ENCODE measurements at places on chromosomes 3 and 15. TPM values are rescaled to one million over a fixed set of nuclear protein-coding genes. Genes with fewer than 3 reads are reported as not detected.

The MEIS2 gene
- total RNA-seq = 76.9 TPM

The GPR27 gene
- total RNA-seq = 1.2 TPM

The FSIP1 gene
- total RNA-seq = 0.98 TPM

The VIPR1 gene
- total RNA-seq = 9.3 TPM

The GUCA1C gene
- not detected for total RNA-seq

The ROPN1 gene
- not detected for total RNA-seq

The ECE2 gene
- 1.7 TPM for total RNA-seq

GRCh38 chr15:39628144-39628508 is 47.2 kb downstream of the THBS1 start:
- no peak overlapping the region for H3K4me3 ChIP-seq
- no peak overlapping the region for H3K27ac ChIP-seq
- H3K4me1 ChIP-seq = peaks cover 35% of the 10 kb centered on the region

GRCh38 chr3:70065696-70066253 is 66.2 kb downstream of the SAMMSON start:
- DNase-seq = no peak
- H3K4me1 ChIP-seq = no peaks in the 10 kb centered on the region
- no peak overlapping the region for H3K4me3 ChIP-seq
- H3K27me3 ChIP-seq = no peaks in the 10 kb centered on the region

GRCh38 chr15:51828621-51829375 is 655 bp upstream of the TMOD3 start:
- no peaks in the 10 kb centered on the region for H3K36me3 ChIP-seq
- peak overlapping the region; percentile 96 for H3K4me3 ChIP-seq
- no peak for DNase-seq
- no peaks in the 10 kb centered on the region for H3K27me3 ChIP-seq
- H3K27ac ChIP-seq = peak overlapping the region; percentile 97
- peaks cover 32% of the 10 kb centered on the region for H3K4me1 ChIP-seq

DNA sequence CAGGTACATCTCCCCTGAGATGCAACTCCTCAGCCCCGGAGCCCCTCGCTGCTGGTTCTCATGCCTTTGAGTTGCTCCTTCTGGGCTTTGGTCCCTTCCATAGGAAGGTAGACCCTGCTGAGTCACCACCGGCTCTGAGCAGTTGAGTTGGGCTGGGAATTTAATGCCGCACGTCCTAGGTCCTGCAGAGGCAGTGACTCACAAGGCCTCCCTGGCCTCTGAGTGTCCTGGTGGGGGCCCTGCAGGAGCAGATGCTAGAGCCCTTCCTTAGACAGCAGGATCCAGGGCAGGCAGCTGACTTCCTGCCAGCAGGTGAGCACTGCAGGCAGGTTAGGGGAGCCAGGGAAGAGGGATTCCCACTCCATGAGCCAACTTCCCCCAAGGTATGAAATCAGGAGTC is 5.5 kb upstream of the NTRK3 start:
- no peak overlapping the region for H3K27ac ChIP-seq
- no peaks in the 10 kb centered on the region for H3K36me3 ChIP-seq
- DNase-seq = no peak
- H3K4me1 ChIP-seq = peaks cover 10% of the 10 kb centered on the region
- H3K4me3 ChIP-seq = no peak overlapping the region
- H3K27me3 ChIP-seq = peaks cover 2% of the 10 kb centered on the region

GRCh38 chr3:125054449-125055329 is 1.1 kb downstream of the HEG1 start:
- DNase-seq = no peak
- H3K4me1 ChIP-seq = peaks cover 61% of the 10 kb centered on the region
- H3K36me3 ChIP-seq = no peaks in the 10 kb centered on the region
- H3K27ac ChIP-seq = peak overlapping the region; percentile 95

- no peak overlapping the region for H3K4me3 ChIP-seq
- DNase-seq = no peak
- peak overlapping the region; percentile 71 for H3K27ac ChIP-seq
- H3K36me3 ChIP-seq = no peaks in the 10 kb centered on the region
Measured at GRCh38 chr15:60752973-60753720, 274.2 kb upstream of the ICE2 start.

- no peak overlapping the region for H3K27ac ChIP-seq
- no peaks in the 10 kb centered on the region for H3K4me1 ChIP-seq
- H3K27me3 ChIP-seq = no peaks in the 10 kb centered on the region
- no peaks in the 10 kb centered on the region for H3K36me3 ChIP-seq
Measured at GRCh38 chr3:57933602-57934001, 74.6 kb upstream of the FLNB start.

DNA sequence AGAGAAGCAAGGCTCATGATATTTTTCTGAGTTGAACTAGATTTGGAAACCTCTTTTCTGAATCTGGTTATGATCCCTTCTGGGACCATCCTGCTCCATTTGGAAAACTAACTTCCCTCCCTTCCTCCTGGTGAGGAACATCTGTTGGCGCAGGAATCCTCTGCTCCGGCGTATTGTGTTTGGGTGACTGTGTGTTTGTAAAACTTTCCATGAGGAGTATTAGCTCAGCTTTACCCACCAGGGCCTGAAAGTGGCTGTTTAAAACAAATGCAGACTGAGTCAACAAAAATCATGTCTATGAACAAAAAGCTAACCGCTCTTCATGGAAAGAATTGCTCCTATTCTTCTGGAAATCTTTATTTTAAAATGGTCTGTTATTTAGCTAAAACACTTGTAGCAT is 17.7 kb downstream of the STARD9 start:
- H3K4me3 ChIP-seq = no peak overlapping the region
- H3K36me3 ChIP-seq = no peaks in the 10 kb centered on the region
- H3K27ac ChIP-seq = peak overlapping the region; percentile 79

GRCh38 chr15:74438721-74439316 is 5.1 kb upstream of the SEMA7A start:
- H3K27ac ChIP-seq = no peak overlapping the region
- no peaks in the 10 kb centered on the region for H3K27me3 ChIP-seq
- H3K36me3 ChIP-seq = no peaks in the 10 kb centered on the region
- H3K4me1 ChIP-seq = no peaks in the 10 kb centered on the region
- H3K4me3 ChIP-seq = no peak overlapping the region

GRCh38 chr3:21919383-21919782 is 168.4 kb upstream of the ZNF385D start:
- H3K36me3 ChIP-seq = no peaks in the 10 kb centered on the region
- no peak overlapping the region for H3K27ac ChIP-seq
- H3K4me3 ChIP-seq = no peak overlapping the region
- H3K27me3 ChIP-seq = no peaks in the 10 kb centered on the region
- H3K4me1 ChIP-seq = no peaks in the 10 kb centered on the region

DNA sequence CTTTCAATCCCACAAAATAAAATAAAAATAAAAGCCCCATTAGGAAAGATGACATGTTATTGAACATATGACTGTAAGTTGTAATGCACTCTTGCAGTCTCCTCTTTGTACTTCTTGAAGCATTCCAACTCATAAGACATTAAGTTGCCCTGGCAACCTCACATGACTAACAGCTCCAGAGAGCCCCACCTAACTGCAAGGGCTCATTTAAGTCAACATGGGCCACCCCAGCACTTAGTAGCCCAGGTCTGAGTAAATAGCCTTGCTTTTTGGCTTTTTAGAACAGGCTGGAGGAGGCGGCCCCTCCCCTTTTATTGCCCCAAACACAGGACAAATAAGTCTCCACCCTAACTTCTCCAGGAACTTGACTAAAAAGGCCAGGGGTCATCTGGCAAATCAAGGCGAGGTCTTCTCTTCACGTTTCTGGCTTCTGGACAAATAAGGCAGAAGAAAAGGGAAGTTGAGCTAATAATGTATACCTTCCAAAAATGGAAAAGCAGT is 135.1 kb downstream of the TMCO5A start:
- peak overlapping the region; percentile 70 for H3K27ac ChIP-seq
- H3K4me3 ChIP-seq = peak overlapping the region; percentile 24
- no peaks in the 10 kb centered on the region for H3K36me3 ChIP-seq
- H3K4me1 ChIP-seq = peaks cover 57% of the 10 kb centered on the region
- no peak for DNase-seq
- H3K27me3 ChIP-seq = no peaks in the 10 kb centered on the region

DNA sequence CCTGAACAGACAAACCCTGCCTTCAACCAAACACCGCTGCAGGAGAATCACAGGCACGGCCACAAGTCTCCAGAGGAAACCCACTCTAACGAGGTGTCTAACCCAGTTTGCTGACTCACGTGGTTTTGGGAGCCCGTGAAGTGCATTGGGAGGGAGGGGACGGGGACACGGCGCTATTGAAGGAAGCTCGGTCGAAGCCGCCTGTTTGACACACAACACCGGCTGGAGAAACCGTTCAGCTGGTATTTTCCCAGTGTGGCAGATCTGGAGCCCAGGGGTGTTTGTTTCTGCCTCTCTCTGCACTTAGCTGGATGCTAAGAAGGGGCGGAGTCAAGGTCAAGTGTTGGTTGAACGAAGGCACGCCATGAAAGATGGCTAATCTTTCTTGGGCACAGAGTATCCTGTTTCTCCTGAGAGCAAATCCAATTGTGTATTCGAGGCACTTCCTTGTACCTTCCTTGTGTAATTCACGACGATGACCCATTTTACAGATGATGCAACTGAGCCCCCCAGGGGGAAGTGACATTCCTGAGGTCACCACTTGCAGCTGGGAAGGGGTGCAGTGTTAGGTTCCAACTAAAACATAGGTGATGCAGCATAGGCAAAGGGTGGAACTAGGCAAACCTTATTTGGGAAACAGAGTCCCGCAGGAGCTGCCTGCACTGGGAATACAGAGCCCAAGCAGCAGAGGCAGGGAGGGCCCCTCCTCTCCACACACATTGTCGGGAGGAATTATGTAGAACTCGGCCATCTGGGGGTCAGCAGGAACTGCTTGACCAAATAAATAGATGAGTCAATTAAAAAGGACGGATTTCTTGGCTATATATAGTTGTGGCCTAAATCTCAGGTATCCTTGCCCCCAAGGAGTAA is 22.5 kb downstream of the SLC6A6 start:
- no peaks in the 10 kb centered on the region for H3K36me3 ChIP-seq
- no peaks in the 10 kb centered on the region for H3K27me3 ChIP-seq

DNA sequence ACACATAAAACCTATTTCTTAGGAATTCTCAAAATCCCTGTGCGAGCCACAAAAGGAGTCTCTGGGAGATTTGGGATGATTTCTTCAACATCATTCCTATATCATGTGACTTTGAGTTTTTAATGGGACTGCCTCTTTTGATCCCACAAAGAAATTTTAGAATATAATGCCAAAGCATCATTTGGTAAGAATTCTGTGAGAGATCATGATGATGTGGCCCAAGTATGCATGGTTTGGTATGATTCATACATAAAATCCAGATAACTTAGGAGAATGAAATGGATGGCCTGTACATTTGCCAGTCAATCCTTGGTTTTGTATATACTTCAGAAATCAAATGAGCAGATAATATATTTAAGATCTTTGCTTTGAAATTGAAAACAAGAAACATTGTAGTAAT is 61.3 kb downstream of the UBE2E2 start:
- no peaks in the 10 kb centered on the region for H3K36me3 ChIP-seq
- no peak overlapping the region for H3K27ac ChIP-seq
- no peak overlapping the region for H3K4me3 ChIP-seq

- H3K36me3 ChIP-seq = no peaks in the 10 kb centered on the region
- no peak overlapping the region for H3K27ac ChIP-seq
- no peak overlapping the region for H3K4me3 ChIP-seq
- H3K4me1 ChIP-seq = no peaks in the 10 kb centered on the region
- no peak for DNase-seq
Measured at GRCh38 chr3:111164621-111165020, 93.0 kb downstream of the NECTIN3 start.

- H3K27ac ChIP-seq = no peak overlapping the region
- H3K27me3 ChIP-seq = no peaks in the 10 kb centered on the region
- DNase-seq = no peak
- no peaks in the 10 kb centered on the region for H3K4me1 ChIP-seq
Measured at GRCh38 chr3:22935040-22935439, 268.1 kb upstream of the UBE2E2 start.

DNA sequence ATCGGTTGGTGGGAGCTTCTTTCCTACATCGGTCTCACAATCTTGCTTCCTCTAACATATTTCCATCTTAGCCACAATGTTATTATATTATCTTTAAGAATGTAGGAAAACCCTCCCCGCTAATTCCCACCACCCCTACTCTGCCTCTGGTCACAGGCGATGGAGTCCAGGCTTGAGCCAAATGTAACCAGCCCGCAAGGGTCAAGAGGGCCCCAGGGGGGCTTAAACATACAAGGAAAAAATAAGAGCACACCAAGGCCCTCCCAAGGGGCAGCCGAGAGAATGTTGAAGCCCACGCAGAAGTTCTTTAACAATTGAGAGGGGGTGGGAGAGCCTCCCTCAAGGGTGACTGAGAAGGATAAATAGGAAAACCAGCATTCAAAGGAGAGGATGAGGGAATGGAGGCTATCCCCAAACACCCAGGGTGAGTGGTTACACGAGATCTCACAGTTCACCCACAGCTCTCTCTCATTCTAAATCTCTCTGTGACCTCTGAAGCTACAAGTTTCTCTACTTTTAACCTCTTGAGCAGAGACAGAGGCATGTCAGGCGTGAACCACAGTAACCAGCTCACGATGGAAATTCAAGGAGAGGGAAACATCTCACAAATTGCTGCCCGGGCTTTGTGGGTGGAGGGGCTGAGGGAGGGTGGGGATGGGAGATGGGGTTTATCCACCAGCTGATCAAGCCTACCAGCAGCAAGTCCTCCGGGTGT is 31.4 kb upstream of the UACA start:
- H3K27me3 ChIP-seq = no peaks in the 10 kb centered on the region
- no peak overlapping the region for H3K4me3 ChIP-seq
- no peaks in the 10 kb centered on the region for H3K36me3 ChIP-seq
- peaks cover 30% of the 10 kb centered on the region for H3K4me1 ChIP-seq
- no peak for DNase-seq
- H3K27ac ChIP-seq = peak overlapping the region; percentile 86

- no peaks in the 10 kb centered on the region for H3K27me3 ChIP-seq
- H3K4me3 ChIP-seq = no peak overlapping the region
- peak overlapping the region; percentile 89 for H3K27ac ChIP-seq
- no peak for DNase-seq
- H3K36me3 ChIP-seq = no peaks in the 10 kb centered on the region
Measured at GRCh38 chr3:187295316-187296034, 3.9 kb upstream of the MASP1 start.

- no peak overlapping the region for H3K27ac ChIP-seq
- DNase-seq = no peak
- H3K27me3 ChIP-seq = no peaks in the 10 kb centered on the region
- no peaks in the 10 kb centered on the region for H3K4me1 ChIP-seq
- H3K4me3 ChIP-seq = no peak overlapping the region
Measured at GRCh38 chr3:10294030-10294586, 1.4 kb upstream of the GHRL start.

- DNase-seq = no peak
- no peaks in the 10 kb centered on the region for H3K36me3 ChIP-seq
- H3K27me3 ChIP-seq = no peaks in the 10 kb centered on the region
Measured at GRCh38 chr3:30659270-30660130, 53.1 kb downstream of the TGFBR2 start.

GRCh38 chr3:118151164-118151563 is 883.5 kb downstream of the IGSF11 start:
- H3K36me3 ChIP-seq = no peaks in the 10 kb centered on the region
- no peak overlapping the region for H3K4me3 ChIP-seq
- H3K27me3 ChIP-seq = no peaks in the 10 kb centered on the region
- no peak for DNase-seq
- H3K4me1 ChIP-seq = no peaks in the 10 kb centered on the region

DNA sequence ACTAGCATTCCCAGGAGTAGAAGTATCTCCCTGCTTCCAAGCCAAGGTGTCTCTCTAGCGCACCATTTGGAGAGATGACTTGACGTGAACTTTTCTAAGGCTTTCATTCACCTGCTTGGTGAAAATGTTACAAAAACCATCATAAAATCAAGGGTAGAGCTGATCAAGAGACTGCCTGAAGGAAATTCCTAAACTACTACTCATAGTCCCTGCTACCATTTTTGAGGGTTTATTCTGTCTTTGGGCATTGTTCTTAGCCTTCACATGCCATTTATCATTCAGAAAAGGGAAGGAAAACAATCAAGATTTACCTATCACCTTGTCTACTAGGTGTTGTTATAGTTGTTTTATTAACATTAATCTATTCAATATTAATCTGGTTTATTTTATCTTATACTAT is 525.8 kb downstream of the NTRK3 start:
- no peak overlapping the region for H3K4me3 ChIP-seq
- no peaks in the 10 kb centered on the region for H3K4me1 ChIP-seq
- H3K36me3 ChIP-seq = no peaks in the 10 kb centered on the region
- no peak for DNase-seq
- H3K27ac ChIP-seq = no peak overlapping the region

Measured in vagina (tissue), 2 donors.